ENCODE measurements at places on chromosomes 11 and 22.

DNA sequence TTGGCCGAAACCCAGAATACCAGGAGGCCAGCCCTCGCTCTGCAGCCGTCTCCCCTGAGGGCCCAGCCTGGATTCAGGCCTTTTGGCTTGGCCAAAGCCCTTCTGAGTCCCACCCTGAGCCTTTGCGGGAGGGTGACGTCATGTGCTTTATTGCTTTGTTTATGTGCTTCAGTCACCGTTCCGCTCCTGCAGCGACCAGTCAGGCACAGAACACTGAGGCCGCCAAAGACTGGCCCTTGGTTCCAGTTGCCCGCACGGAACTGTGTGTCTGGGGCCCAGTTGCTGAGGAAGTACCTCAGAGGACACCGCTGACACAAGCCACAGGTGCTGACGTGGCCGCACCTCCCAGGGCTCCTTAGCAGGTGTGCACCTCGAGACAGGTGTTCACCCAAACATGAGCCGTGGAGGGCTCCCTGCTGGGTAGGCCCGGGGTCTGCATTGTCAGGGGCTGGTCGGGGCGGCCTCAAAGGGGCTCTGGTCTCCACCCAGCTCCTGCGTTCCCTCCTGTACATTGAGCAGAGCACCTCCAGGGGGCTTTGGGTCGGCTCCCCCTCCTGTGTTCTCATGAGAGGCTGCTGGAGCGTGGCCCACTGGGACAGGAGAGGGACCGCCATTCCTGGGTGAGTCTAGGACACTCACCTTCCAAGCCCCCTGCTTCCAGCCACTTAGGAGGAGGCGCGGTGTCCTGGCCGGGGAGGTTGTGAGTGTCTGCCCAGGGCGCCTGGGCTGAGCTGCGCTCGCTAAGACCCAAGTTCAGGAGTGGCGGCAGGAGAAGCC is 376.8 kb downstream of the TBC1D22A start:
- no peak for DNase-seq

DNA sequence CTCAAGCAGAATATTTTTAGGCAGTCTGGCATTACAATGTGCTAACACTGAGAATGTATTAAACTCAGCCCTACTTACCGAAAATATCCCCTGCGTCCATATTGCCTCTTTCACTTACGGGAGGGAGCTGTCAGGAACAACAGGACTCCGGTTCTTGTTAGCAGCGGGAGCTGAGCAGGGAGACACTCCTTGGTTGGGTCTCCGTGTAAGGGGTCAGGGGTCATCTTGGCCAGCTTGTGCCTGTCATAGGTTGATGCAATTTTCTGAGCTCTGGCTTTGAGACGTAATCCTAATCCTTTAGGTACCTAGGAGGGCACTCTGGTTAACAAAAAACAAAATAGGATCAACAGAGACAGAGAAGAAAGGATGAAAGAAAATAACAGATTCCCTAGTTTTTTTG is 1477.2 kb downstream of the BRD1 start:
- no peak for DNase-seq

- no peak for DNase-seq
Measured at GRCh38 chr11:67996622-67997474, 7.0 kb downstream of the UNC93B1 start.

- no peak for DNase-seq
Measured at GRCh38 chr11:75267171-75267970, 26.8 kb downstream of the TPBGL start.

GRCh38 chr11:59437770-59438169 is 1.5 kb downstream of the OR5A1 start:
- no peak for DNase-seq

GRCh38 chr22:30694640-30695350 is at the start of gene OSBP2:
Gene OSBP2 (plus strand): TSS chr22:30694874. CDS start chr22:30694910, 36 bp downstream.
- DNase-seq, result no peak

GRCh38 chr11:10208131-10208575 is 85.9 kb downstream of the SBF2 start:
- no peak for DNase-seq

DNA sequence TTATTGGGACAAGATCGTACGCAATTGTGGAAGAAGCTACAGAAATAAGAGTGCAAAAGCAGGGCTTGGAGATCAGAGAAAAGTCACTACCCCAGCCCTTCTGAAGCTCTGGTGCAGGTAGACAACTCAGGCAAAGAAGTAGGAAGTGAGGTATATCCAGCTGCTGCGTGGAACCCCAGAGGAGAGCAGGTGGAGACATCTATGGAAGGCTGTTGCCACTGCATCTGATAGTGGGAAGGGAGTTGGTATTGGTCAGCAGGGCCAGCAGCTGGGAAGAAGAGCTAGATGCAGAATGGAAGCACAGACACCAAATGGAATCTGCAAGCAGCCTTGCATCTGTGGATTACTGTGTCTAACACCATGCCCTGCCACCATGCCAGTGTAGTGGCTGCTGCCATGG is 165.1 kb downstream of the WNT11 start:
- DNase-seq, result no peak

GRCh38 chr11:114762408-114762807 is 84.1 kb downstream of the NXPE2 start:
- no peak for DNase-seq

- no peak for DNase-seq
Measured at GRCh38 chr11:9210224-9210921, 54.8 kb downstream of the DENND5A start.

GRCh38 chr11:57348636-57349313 is 10.6 kb downstream of the P2RX3 start:
- no peak for DNase-seq

GRCh38 chr11:58097437-58097836 is 27.9 kb downstream of the OR9I1 start:
- no peak for DNase-seq

DNA sequence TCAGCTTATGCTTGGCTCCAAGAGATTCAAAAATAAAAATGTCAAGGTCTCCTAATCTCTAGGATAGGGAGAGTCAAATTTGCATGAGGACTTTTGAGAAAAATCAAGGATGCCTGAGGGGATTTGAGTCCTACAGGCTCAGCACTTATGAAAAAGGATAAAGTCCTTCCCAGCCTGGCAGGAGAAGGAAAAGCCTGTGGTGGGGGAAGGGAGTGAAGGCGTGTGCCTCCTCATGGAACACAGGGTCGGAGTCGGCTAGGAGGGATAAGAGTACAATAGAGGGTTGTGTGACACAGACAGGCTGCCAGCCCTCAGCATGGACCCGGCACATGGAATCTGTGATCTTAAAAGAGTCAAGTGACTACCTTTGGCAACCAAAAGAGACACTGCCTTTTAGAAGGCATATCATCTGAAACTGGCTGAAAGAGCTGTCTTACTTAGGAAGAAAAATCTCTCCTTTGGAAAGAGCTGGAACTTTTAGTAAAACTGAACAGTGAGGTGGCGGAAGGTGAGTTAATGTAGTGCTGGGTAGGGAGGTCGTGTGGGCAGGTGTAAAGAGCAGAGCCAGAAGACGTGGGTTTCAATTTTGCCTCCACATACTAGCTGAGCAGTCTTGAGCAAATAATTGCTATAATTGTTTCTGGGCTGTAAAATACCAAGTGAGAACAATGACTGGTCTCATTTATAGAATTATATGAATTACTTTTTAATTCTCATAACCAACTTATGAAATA is 58.8 kb upstream of the RDX start:
- DNase-seq, result no peak

GRCh38 chr11:75450826-75451821 is 18.1 kb upstream of the KLHL35 start:
- no peak for DNase-seq

DNA sequence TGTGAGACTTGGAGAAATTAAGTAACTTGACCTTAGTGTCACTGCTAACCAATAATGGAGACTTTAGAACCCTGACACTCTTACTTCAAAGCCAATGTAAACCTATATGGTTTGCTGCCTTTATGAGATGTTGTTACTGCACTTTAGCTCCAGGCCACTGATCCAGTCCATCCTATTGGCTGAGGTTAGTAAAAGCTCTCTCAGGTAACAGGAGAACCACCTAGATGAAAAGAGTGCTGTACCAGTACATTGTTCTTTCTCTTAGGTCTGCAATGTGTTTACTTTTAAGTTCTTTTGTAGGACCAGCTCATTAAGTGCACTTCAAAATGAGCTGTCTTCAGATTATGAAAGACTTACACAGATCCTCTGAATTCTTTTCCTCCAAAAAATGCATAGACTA is 994.0 kb upstream of the FAT3 start:
- no peak for DNase-seq

DNA sequence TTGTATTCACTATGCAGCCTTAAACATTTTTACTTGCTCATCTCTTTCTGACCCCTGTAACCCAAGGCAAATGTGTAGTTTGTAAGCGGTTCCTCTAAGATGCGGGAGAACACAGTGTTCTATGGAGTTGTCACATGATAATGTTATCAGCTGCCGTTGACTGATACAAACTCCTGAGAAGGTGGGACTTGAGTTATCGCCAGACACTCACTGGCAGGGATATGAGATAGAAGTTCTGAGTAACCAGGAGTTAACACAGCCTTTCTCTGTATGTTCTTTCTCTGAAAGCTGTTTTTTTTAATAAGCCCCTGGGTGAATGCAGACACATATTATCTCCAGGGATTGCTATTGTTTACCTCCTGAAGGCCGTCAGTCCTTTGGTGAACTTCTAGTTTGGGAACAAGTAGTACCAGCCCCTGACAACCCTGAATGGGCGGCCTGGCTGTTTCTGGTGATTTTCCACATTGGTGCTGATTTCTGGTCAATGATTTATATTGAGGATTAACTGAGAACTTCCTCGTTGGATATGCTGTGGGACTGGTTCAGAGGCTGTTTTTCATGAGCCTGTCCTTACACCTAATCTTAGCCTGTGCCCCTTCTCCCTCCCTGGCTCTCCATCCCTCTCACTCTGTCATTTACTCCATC is 155.3 kb upstream of the RASSF10 start:
- DNase-seq, result no peak

- no peak for DNase-seq
Measured at GRCh38 chr22:21915624-21916308, 36.9 kb downstream of the PPM1F start.

GRCh38 chr11:8025123-8025522 is 38.0 kb downstream of the EIF3F start:
- DNase-seq, result no peak

DNA sequence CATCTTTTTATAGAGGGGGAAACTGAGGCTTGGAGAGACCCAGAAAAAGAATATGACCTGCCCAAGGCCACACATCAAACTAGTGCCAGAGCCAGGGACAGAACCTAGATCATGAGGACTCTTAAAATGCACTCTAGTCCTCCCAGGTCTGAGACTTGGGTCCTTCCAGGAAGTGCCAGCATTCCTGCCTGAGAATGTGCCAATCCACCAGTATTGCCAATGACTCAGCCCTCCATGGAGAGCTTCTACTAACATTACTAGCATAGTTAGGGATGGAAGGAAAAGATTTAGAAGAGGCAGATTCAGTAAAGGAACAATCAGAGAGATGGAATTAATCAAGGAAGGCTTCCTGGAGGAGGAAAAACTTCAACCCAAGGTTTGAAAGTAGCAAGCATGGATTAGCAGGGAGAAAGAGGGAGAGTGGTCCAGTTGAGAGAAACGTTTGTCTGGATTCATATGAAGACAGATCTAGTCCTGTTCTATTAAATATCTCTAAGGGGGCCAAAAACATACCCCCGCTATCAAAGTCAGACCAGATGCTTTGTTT is 20.1 kb upstream of the SMIM35 start:
- no peak for DNase-seq

- peak; percentile 63 for DNase-seq
Measured at GRCh38 chr11:119196833-119197483, 9.2 kb upstream of the CBL start.

DNA sequence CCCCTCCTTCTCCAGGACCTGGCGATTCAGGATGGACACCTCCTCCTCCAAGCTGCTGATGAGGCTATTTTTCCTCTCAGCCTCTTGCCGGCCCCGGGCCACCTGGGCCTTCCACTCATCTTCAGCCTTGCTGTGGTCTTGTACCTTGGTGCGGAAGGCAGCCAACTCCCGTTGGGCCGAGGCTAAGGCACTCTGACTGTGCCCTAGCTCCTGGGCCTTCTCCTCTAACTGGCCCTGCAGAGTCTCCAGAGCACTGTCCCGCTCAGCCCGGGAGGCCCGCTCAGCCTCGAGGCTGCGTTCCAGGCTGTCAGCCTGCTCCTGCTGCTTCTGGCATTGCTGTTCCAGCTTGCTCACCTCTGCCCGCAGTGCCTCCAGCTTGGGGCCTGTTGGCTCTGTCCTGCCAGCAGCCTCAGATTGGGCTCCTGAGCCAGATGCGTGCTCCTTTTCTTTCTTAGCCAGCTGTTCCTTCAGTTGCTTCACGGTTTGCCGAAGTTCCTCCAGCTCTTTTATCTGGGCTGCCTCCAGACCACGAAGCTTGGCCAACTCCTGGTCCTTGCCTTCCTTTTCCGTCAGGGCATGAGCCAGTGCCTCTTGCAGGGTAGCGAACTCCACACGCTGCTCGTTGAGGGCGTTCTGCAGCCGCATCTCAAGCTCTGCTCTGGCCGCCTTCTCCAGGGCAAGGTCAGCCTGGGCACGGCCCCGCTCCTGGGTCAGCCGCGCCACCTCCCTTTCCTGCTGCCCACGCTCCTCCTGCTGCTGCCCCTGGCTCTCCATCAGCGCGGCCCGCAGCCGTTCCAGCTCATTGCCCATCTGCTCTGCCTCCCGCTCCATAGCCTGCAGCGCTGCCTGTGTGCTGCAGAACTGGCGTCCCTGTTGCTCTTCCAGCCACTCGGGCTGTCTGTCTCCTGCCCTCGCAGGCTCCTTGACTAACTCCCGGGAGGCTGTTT is 15.3 kb downstream of the IL18BP start:
- DNase-seq, result no peak

- no peak for DNase-seq
Measured at GRCh38 chr11:12482839-12483238, 105.5 kb downstream of the PARVA start.

DNA sequence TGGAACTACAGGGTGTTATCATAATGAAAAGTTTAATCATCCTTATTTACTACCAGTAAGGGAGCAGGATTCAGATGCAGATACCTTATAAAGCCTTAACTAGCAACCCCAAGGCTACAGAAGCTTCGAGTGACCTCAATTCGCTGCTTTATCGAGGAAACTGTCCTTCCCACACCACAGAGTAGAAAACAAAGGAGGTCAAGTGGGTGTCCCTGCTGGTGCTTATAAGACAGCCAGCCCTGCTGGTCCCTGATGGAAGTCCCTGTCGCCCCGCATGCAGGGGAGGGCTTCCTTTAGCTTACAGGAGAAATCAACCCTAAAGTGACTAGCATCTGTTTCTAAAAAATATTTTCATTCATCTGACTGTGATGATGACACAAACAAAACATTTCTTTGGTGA is 7.3 kb downstream of the MN1 start:
- DNase-seq, result no peak

Data from stimulated activated CD4-positive, alpha-beta T cell treated with anti-CD3 and anti-CD28 coated beads, Interleukin-2, amount 100 ng/mL, for 4 hours (primary cell).